ENCODE measurements at places on chromosomes 11 and 22. TPM values are rescaled to one million over a fixed set of nuclear protein-coding genes. Genes with fewer than 3 reads are reported as not detected.

- DNase-seq = no peak
Observed at GRCh38 chr11:44846852-44847251, 103.8 kb downstream of the TP53I11 start.

DNA sequence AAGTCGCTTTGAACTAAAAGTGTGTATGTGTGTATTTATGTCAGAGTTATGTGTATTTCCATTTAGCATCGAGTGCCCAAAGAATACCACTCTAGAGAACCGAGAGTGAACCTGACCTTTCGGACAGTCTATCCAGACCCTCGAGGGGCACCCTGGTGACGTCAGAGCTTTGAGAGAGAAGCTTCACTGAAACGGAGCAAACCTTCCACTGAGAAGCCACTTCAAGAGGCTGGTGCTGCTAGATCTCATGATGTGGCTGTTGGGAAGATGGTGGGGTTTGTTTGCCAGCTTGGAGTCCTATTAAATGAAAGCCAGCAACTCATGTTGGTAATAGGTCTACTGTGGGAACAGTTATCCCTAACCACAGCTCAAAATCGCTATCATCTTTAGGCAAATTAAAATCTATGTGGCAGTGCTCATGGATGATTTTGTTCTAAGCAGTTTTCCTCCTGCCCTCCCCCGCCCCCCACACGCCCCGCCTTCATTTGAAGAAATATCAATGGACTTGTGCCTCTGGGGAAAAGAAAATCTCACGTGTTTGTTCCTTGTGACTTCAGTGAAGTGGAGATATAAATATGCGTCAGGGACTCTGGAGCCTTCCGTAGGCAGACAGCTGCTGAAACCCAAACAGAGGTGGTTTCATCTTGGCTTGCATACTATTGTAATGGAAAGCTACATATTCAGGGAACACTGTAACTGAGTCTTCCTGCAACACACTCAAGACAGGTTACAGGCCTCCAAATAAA lies 22.4 kb upstream of the C11orf96 start:
- no peak for DNase-seq

GRCh38 chr11:131985846-131986301 lies 615.5 kb downstream of the NTM start:
- DNase-seq = no peak

- no peak for DNase-seq
Observed at GRCh38 chr11:116294630-116295029, 478.2 kb downstream of the BUD13 start.

DNA sequence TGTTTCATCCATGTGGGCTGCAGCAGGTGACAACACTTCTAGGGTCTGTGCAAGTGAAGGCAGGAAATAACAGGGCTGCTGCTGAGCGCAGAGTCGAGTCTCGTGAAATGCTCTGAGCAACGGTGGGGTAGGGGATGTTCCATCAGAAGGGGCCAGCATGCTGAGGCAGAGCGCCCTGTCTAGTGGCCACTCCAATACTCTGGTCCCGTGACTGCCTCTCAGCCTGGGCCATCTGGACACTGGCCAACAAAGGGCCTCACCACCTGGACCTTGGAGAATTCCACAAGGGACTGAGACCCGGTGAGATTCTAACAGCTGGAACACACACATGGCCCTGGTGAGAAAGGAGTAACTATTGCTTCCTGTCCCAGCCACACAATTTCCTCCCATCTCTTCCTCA lies 375.7 kb downstream of the SHANK2 start:
- DNase-seq = no peak

- DNase-seq = no peak
Observed at GRCh38 chr22:32414191-32414590, 2.1 kb upstream of the RTCB start.

DNA sequence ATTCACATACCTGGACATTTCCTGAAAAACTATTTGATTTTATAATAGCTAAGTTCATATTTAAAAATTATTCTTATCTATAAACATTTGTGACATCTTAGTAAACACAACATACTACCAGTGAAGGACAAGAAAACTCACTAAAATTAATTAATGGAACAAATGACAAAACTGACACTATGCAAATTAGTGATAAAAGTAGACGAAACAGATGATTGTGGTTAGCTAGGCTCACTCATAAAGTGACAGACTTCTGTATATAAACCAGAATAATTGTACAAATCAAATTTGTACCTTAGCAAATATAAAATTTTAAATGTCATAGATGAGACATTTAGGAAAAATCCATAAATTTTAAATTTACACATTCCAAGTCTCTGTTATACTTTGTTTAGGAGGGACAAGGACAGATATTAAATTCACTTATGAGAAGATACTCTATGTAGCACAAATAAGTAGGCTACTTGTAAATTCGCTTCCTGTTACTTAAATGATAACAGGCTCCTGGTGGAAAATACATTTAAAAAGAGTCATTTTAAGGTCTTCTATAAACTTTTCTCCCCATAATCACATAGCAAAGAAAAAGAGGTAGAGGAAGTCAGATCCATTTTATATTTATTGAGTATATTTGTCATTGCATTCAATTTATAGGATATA lies 81.2 kb downstream of the KIF18A start:
- no peak for DNase-seq

GRCh38 chr11:6746086-6746618 lies 25.6 kb downstream of the OR2AG2 start:
- peak; percentile 27 for DNase-seq

- DNase-seq = no peak
Observed at GRCh38 chr22:38869663-38870062, 2.4 kb downstream of the CBX6 start.

DNA sequence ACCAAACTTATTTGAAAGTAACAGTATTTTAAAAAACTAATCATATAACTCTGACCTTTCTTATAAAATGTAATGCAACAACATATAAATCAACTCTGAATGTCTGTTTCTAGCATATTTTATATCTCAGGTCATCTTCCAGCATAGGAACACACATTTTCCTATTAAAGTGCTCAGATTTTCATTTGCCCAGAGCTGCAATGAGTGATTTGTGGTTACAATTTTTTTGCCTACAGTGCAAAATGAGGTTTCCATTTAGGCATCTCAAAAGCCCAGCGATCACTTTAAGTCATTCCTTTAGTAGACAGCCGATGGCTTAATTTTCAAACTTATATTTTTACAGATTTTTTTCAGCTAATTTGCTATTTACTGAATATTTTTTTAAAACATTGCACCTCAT lies 1.0 kb downstream of the LYVE1 start:
- DNase-seq = no peak

- no peak for DNase-seq
Observed at GRCh38 chr11:82194521-82194920, 539.1 kb downstream of the FAM181B start.

DNA sequence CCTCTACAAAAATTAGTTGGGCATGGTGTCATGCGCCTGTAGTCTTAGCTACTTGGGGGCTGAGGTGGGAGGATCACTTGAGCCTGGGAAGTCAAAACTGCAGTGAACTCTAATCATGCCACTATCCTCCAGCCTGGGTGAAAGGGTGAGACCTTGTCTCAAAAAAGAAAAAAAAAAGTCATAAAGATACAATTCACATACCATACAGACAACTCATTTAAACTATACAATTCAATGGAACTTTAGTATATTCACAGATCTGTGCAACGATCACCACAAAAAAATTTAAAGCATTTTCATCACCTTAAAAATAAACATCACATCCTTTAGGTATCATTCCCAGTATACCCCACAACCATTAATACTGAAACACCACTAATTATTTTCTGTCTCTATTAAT lies 201.2 kb downstream of the PGR start:
- no peak for DNase-seq

DNA sequence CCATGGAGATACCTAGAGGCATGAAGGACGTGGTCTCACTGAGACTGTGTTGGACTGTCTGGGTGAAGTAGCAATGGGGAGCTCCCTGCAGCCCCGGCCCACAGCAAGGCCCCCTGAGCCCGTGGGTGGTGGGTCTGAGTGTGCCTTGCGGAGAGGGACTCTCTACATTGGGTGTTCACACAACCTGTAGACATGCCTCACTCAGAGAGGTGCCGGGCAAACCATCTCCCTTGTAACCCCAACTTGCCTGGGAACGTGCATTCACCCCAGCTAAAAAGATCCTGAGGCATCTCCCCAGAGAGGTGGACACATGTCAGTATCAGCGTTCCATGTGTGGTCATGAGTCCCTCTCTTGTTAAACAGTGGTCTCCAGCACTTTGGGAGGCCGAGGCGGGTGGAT lies 2.1 kb downstream of the VPREB1 start:
- DNase-seq = no peak

- DNase-seq = no peak
Observed at GRCh38 chr22:46108564-46109473, 41.5 kb upstream of the PPARA start.

- no peak for DNase-seq
Observed at GRCh38 chr22:47449508-47450270, 687.2 kb downstream of the TBC1D22A start.

GRCh38 chr11:83235825-83236224 lies 42.3 kb downstream of the ANKRD42 start:
- no peak for DNase-seq

The BTG4 gene
- not detected for total RNA-seq

The SPDYC gene
- total RNA-seq = not detected

The APOBEC3A gene
- total RNA-seq = not detected

The RASGRP2 gene
- 33.5 TPM for total RNA-seq

The HSPB2 gene
- total RNA-seq = not detected

The ALG9 gene
- 37.4 TPM for total RNA-seq

The SLCO2B1 gene
- total RNA-seq = 1.3 TPM

The SERHL2 gene
- total RNA-seq = 1.3 TPM

The UPB1 gene
- total RNA-seq = not detected

The IL17REL gene
- total RNA-seq = 0.20 TPM

The SLC37A4 gene
- 22.7 TPM for total RNA-seq

Data from CD8-positive, alpha-beta memory T cell (primary cell).